Astrocyte of the cerebellum (primary cell): ENCODE measurements at places on chromosomes 13 and 19.

- no peak for DNase-seq
Measured at GRCh38 chr13:51343475-51343874, 4.0 kb downstream of the SERPINE3 start.

DNA sequence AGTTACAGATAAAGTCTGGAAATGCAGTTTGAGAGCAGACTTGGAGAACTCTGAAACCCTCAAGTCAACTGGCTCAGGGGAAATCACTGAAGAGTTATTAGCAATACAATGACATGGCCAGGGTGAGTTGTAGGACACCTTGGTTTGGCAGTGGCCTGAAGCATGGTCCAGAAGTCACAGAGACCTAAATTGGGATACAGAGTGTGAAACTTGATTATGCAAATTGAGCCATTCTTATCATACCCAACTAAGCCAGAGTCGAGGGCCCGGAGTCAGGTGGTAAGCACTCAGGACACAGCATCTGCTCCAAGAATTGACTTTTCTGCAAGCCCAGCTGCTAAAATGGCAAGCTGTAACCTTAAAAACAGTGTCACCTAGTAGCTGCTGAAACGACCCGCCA, 224.5 kb downstream of the DCLK1 start:
- DNase-seq, result no peak

DNA sequence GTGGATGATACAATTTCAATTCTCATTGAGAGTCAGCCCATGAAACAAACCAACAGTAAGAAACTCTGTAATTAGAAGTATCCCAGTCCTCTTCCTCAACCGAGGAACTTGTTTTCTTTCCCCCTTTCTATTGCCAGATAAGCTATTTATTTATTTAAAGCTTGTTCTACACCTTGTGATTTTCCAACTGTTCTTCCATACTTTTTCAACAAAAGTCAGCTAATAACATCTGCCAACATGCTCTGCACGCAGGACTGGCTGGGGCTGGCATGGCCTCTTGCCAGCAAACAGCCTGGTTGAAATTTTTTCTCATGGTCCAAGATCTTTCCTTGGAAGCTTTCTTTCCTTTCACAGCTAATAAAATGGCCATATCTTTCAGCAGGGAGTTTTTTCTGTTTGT, 2.9 kb upstream of the IRS2 start:
- DNase-seq, result no peak

GRCh38 chr19:34269968-34270621, 15.7 kb downstream of the GARRE1 start:
- DNase-seq, result no peak

GRCh38 chr19:13051557-13052165, 51.0 kb downstream of the LYL1 start:
- no peak for DNase-seq

DNA sequence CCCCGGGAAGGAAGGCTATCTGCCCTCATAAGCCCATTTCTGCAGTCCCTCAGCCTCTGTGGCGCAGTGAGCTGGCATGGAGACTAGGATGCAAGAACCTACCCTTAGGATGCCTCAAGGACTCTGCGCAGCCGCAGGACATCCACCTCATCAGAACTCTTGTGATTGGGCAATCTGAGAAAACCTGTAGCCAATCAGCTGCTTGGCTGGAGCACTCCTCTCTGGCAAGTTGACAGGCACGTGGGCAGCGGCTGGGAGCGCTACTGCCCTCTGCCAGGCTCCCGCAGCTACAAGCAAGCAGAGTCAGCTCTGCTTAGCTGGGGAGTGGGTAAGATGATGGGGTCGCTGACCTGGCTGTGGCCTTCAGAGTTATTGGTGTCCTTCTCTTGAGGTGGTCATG, 1.5 kb upstream of the ECSIT start:
- DNase-seq, result peak; percentile 16

DNA sequence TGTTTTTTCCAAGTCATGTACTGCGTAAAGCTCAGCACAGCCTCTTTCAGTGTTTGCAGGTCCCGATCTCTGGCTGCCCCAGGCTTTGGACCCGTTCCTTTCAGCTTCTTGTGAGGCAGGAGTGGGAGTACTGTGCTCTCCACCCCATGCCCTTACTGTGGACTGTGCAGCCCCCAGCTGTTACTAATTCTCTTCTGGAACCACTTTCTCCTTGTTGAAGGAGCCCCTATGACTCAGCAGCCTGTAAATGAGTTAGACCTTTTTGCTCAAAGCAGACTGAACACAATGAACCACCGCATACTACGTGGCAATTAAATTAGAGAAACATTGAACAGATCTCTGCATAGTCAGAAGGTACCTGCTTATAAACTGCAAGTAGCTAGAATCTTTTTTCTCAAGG, 39.0 kb downstream of the SERTM1 start:
- DNase-seq, result peak; percentile 58

DNA sequence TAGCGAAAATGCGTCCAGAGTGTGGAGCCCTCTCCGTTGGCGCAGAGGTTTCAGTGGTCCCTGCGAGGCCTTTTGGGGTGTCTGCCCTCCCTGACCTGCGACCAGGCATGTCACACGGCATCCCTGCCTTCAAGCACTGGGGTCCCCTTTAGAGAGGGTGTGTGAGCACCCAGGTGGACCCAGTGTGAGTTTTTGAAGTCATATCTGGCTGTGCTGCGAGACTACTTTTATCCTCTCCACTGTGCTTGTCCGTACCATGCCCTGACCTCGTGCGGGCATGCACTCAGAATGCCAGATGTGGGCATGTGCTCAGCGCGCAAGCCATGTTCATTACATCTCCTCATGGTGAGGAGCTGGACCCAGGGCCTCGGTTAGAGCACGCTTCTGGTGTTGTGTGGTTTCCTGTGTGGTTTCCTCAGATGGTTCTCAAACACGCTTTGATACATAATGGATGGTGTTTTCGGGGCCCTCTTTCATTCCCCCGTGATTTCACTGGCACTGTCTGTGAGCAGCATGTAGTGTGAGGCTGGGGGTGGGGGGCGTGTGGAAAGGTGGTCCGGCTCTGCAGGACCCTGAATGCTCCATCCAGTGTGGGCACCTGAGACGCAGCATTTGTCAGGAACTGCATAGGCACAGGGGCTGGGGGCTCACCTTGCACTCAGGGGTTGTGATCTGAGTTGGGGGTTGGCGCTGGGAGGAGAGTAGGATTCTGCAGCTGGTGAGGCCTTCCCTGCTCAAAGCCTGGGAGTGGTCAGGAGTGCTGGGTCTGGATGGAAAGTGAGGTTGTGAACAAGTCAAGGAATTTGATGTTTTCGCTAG, 2.3 kb downstream of the TFDP1 start:
- DNase-seq, result no peak

GRCh38 chr19:22286151-22286810, at the start of gene ZNF729:
TSS of gene ZNF729 (plus strand) at chr19:22286441. CDS start at chr19:22286526, 85 bp downstream.
- no peak for DNase-seq

- DNase-seq, result no peak
Measured at GRCh38 chr13:61935710-61936109, 520.1 kb upstream of the PCDH20 start.

- DNase-seq, result no peak
Measured at GRCh38 chr13:39159393-39159792, 121.1 kb downstream of the NHLRC3 start.

DNA sequence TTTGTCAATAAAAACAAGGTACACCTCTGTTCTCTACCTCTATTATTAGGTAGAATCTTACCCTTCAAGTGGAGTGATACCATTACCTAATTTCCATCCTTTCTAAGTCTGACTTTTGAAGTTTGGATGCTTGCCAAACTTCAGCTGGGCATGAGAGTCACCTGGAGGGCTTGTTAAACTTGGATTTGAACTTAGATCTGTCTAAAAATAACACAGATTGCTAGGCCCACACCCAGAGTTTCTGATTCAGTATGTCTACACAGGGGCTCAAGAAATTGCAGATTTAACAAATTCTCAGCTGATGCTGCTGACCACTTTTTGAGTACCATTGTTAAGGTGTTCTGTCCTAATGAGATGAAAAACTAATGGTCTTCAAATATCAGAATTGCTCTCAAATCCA, 512.2 kb downstream of the LMO7 start:
- DNase-seq, result no peak

GRCh38 chr19:45496349-45496953, 396 bp downstream of the RTN2 start:
- no peak for DNase-seq

DNA sequence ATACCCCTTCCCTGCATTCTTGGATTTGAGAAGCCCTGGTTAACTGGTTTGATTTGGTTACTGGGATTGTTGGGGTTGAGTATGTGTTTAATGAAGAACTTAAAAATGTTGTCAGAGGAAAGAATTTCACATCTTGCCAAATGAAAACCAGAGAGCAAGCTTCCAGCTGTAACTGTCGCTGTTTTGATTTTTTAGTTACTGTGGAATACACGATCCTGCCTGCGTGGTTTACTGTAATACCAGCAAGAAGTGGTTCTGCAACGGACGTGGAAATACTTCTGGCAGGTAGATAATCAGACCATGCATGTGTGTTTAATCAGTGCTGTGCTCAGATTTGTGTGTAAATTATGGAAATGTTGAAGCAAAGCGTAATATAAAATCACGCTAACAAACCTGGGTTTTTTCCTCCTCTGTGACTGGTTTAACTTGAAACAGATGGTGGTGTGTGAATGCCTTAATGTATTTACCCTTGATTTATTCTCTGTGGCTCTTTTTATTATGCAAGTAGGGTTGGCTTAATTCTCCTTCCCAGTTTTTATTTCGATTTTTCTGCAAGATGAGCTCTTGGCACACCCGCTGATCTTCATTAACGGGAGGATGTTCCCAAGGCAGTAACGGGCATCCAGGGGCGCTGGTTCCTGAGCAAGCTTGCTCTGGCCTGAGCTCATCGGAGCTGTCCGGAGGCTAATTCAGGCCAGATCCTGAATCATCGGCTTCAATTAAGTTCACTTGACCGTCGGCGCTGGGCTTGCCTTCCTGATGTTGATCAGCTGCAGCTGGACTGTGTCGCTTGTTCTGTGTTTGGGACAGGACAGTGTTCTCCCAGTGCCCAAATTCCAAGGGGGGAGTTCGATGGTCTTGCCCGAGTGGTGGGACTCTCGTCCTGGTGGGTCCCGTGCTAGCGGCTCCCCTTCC, 16.0 kb downstream of the UPF1 start:
- DNase-seq, result no peak

GRCh38 chr13:91891141-91891540, 492.7 kb downstream of the GPC5 start:
- no peak for DNase-seq

- no peak for DNase-seq
Measured at GRCh38 chr19:48713041-48713863, 6.3 kb downstream of the MAMSTR start.
